Activated CD4-positive, CD25-positive, alpha-beta regulatory T cell treated with anti-CD3 and anti-CD28 coated beads, Interleukin-2, amount 50 U/mL, for 16 hours (primary cell): ENCODE measurements at places on chromosomes 6 and 20.

DNA sequence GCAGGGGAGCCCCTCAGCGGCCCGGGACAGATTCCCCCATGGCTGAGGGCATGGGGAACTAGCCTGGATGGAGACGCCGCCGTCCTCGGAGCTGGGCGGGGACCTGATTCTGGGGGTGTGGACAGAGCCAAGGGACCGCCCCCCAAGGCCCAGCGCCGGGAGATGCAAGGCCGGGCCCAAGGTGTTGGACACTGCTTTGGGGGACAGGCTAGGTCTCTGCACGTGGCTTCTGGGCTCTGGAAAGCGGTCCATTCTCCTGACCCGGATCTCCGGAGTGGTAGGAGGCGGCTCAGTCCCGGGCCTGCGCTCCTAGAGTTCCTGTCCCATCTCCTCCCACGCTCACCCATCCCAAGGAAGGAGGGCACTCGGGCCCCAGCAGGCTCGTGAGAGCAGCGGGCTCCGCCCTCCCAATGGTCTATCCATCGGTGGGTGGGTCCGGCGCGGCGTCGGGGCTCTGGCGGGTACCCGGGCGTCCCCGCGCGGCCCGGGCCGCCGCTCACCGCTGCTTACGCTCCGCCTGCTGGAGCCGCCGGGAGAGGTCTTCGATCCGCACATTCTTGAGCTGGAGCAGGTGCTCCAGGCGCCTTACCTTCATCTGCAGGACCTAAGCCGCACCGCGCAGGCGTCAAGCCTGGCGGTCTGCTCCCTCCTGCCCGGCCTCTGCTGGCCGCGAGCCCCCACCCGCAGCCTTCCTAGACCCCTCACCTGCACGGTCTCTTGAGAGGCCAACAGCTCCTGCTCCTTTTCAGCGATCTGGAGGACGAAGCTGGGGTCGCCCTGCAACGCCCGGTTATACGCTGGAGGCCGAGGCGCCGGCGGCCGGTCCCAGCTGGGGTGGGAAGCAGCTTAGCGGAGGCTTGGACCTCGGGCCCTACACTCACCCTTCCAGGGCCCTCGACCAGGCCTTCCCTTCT is 3.3 kb downstream of the SPEF1 start:
- no peak for DNase-seq

DNA sequence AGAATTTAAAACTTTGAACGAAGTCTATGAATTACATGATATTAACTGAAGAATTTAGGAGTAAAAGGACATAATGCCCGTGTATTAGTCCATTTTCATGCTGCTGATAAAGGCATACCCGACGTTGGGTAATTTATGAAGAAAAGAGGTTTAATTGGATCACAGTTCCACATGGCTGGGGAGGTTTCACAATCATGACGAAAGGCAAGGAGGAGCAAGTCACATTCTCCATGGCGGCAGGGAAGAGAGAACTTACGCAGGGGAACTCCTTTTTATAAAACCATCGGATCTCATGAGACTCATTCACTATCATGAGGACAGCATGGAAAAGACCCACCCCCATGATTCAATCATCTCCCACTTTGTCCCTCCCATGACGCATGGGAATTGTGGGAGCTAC is 210.6 kb downstream of the CD83 start:
- no peak for DNase-seq

DNA sequence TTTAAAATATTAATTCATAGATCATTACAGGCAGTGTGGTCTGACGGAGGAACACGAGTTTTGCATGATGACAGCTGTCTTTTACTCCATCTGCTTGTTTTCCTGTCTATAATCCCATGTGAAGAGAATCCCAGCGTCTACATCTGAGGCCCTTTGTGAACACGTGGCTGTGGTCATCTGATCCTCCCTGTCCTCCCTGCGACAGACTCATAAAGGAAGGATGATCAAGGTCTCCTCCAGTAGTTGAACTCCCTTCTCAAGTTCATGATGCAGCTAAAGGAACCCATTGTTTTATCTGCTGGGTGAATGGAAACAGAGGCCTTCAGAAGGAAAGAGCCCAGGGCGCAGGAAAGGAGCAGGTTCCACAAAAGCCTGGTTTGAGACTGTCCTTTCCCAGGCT is 435.8 kb upstream of the JARID2 start:
- no peak for DNase-seq

DNA sequence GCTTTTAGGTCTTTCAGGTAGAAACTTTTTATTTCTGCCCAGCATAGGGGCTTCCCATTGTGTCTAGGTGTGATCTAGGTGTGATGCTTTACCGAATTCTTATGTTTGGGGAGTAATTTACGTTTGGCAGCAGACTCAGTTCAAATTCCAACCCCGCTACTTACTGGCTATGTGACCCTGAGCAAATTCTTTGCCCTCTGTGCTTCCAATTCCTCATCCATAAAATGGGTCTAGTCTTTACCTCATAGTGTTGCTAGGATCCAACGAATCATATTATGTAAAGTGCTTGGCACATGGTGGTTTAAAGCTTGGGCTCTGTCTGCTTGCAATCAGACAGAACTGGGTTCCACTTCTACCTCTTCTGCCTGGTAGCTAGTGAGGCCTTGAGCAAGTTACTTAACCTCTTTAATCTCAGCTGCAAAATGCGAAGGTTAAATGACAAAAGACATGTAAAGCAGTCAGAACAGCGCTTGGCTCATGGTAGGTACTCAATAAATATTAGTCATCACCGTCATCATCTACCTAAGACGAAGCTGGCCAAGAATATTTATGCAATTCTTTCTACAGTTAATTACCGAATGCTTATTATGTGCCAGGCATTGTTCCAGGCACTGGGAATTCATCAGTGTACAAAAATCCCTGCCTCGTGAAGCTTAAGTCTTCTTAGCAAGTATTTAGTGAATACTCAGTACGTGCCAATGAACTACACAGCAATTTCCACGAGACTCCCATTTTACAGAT is 1.0 kb downstream of the NSFL1C start:
- no peak for DNase-seq

- no peak for DNase-seq
Measured at GRCh38 chr6:44668391-44668930, 281.0 kb downstream of the CDC5L start.

- DNase-seq, result peak; percentile 48
Measured at GRCh38 chr6:158231551-158232315, 63.6 kb downstream of the GTF2H5 start.

- DNase-seq, result no peak
Measured at GRCh38 chr20:48608756-48609155, 219.0 kb downstream of the PREX1 start.

DNA sequence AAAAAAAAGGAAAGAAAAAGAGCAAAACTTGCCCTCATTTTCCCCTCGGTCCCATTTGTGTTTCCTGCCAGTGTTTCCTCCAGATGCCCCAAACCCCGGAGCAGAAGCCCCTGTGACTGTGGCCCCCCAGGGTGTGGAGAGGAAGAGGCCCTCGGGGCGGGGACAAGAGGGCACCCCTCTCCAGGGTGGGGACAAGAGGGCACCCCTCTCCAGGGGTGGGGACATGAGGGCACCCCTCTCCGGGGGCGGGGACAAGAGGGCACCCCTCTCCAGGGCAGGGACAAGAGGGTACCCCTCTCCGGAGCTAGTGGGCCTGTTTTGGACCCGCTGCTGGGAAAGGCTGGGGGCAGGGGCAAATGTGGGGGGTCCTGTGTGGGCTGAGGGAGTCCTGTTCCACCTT is 13.1 kb downstream of the MYT1 start:
- no peak for DNase-seq

GRCh38 chr6:155444120-155444917 is 11.3 kb downstream of the NOX3 start:
- no peak for DNase-seq

GRCh38 chr20:8019246-8019997 is at the start of gene TMX4:
Gene TMX4, minus strand, starts transcription at chr20:8019761. Its CDS starts 148 bp downstream, at chr20:8019613.
- peak; percentile 75 for DNase-seq

DNA sequence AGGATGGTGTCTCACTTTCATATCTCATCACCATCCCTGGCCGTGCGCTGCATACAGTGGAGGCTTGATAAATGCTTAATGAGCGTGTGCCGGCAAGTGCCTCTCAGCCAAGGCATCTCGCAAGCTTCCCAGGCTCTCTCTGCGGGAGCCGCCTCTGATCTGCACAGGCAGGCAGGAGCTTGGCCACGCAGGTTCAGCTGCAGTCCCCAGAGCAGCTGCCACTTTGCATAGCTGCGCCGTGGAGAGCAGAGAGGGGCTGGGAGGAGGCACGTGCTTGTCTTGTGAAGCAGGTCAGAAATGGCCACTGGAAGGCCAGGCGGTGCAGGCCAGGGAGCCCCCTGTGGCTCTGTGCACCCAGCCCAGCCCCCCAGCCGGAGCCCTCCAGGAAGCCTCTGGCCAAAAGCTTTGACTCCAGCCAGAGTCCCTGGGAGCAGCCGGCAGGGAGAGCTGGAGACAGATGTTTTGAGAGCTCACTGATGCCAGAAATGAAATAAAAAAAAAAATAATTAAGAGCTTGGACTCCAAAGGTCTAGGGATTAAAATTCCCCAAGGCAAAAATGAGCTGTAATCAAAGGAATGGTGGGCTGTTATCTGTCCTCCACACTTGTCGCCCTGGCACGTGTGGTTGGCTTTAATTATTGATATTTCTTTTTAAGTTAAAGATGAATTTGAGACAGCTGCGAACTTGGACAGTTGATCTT is 377.0 kb downstream of the CDH4 start:
- no peak for DNase-seq

DNA sequence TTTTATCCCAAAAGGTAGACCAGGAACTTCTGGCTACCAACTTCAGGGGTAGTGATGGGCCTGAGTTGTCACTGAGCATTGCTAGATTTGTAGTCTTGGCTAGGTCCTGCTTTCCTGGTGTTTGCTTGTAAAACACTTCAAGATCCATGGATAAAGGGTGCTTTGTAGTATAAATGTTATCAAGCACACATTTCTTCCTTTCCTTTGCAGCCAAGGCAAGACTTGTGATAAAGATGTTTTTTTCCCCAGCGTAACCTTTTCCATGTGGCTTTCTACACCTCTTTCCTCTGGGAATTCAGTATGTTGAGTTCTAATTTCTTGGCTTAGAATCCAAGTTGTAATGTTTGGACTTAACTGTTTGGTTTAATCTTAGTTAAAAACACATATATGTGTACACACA is 122.8 kb upstream of the CLDN20 start:
- DNase-seq, result no peak

DNA sequence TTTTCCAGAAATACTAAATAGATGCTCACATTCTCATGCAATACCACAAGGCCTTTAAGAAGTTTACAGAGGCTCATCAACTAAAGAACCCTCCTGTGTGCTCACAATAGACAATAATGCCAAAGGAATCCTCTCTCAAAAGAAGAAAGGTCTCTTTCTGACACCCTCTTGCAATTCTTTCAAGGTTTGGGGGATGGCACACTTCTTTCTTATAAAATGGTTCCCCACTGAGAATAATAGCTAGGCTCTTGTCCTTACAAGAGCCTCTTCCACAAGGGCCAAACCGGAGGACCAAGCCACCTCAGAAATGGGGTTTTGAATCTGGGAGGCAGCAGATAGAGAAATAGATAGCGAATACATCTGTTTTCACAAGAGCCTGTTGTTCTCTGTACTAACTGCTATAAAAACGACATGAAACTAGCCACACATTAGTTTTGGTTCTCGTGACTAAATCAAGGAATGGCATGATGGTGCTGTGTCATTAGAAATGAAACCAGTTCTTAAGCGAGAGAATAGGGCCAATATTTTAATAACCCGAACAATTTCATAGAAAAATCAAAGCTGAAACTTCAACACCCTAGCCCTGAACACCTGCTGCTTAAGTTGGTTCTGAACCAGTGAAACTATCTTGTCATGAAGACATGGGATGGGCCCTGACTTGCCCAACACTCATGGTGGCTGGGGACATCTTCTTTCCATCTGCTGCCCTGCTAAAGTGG is 81.1 kb downstream of the PRDM1 start:
- no peak for DNase-seq

DNA sequence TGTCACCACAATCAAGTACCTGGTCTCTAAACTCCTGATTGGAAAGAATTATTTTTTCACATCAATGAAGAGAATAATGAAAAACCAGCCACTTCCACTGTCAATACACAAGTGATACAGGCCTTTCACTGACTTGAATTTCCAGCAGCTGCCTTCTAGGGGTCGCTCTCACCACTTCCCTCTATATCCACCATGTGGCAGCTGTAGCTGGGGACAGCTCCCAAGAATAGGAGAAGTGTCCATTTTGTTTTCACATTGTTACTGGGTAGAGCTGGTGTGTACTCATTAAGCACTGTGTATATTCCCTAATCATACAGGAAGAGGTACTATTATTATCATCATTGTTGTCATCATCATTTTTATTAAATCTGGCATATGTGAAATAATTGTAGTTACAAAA is 438.4 kb upstream of the SPTLC3 start:
- DNase-seq, result no peak

DNA sequence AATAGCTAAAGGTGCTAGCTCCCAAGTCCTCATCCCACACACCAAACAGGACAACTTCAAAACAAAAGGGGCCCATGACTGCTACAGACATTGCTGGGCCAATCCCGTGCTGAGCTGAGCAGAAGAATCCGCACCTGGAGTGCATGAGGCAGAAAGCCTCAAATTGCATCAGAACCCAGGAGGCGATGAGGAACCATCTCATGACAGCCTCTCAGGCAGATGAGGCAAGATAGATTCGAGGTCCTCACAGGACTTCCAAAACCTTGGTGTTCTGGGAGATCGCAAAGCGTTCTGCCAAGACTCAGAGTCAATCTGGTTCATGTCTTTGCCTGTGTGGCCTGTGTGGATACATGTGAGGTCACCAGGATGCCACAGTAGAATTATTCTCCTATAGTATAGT is 32.8 kb upstream of the SSTR4 start:
- DNase-seq, result no peak

DNA sequence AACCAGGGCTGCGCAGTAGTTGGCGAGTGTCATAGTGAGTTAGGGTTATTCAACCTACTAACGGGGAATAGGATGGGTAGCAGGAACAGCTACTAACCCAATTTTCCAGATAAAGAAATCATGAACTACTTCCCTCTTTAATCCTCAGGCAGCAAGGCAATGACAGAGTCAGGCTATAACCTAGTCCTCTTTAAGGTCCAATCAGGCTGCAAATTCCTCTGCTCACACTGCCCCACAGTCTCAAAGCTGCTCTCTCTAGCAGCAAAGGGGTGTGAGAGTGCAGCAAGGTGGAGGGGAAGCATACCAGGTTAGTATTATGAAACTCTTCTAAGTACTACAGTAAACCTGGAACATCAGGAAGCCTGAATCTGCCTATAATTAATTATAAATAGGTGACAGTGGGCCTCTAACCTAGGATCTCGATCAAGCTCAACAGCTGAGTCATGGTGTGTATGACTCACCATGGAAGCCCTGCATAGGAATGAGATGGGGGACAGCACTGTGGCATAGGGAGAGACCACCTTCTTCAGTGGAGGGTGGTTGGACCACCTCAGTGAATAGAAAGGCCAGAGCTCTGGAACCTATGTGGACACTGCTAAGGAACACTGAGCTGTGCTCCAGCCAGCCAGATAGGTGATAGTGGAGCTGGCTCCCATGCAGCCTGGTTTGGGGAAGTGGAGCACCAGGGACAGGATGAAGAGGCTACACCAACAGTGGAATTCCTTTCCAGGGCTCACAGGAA is 7.9 kb downstream of the PEX6 start:
- DNase-seq, result no peak

GRCh38 chr6:53410508-53411258 is 61.9 kb upstream of the ELOVL5 start:
- peak; percentile 13 for DNase-seq

GRCh38 chr6:108671790-108672189 is 111.1 kb downstream of the FOXO3 start:
- DNase-seq, result no peak

- no peak for DNase-seq
Measured at GRCh38 chr6:43367245-43367984, 2.0 kb downstream of the ZNF318 start.

GRCh38 chr20:22438926-22439325 is 145.4 kb downstream of the FOXA2 start:
- DNase-seq, result no peak
